ENCODE measurements at places on chromosomes 6 and 20. TPM values are rescaled to one million over a fixed set of nuclear protein-coding genes. Genes with fewer than 3 reads are reported as not detected.

- DNase-seq = no peak
Measured at GRCh38 chr20:41655962-41656618, 37.9 kb upstream of the CHD6 start.

- no peak for DNase-seq
Measured at GRCh38 chr6:168442646-168443045, 1.7 kb downstream of the SMOC2 start.

GRCh38 chr20:38021087-38021772 lies 12.0 kb downstream of the TTI1 start:
- DNase-seq = no peak

GRCh38 chr6:118895261-118895560 lies 1.3 kb downstream of the ASF1A start:
- no peak for DNase-seq

Gene GTSF1L
- not detected for polyA plus RNA-seq

Gene PRIM2
- polyA plus RNA-seq = 20.5 TPM

DNA sequence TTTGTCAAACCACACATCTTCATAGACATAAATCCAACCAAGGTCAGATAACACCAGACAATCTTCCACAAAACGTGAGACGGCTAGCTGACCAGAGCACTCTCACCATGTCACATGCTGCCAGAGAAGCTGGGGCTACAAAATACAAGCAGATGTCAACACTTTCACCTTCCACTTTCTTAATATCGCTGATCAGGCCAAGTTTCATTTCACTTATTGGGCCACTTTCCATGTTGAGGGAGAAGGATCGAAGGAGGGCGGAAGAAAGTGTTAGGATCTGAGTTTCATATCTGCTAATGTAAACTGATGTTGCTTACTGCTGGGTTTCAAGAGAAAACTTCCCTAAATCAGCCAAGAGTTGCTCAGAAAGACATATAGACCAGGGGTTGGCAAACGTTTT lies 177.0 kb upstream of the PRDM1 start:
- DNase-seq = no peak

GRCh38 chr6:16769986-16770376 lies 8.7 kb upstream of the ATXN1 start:
- DNase-seq = no peak

Gene MYL9
- polyA plus RNA-seq = 241 TPM

Gene SMOC2
- 31.5 TPM for polyA plus RNA-seq

Gene OR2H1
- not detected for polyA plus RNA-seq

Gene SPO11
- not detected for polyA plus RNA-seq

DNA sequence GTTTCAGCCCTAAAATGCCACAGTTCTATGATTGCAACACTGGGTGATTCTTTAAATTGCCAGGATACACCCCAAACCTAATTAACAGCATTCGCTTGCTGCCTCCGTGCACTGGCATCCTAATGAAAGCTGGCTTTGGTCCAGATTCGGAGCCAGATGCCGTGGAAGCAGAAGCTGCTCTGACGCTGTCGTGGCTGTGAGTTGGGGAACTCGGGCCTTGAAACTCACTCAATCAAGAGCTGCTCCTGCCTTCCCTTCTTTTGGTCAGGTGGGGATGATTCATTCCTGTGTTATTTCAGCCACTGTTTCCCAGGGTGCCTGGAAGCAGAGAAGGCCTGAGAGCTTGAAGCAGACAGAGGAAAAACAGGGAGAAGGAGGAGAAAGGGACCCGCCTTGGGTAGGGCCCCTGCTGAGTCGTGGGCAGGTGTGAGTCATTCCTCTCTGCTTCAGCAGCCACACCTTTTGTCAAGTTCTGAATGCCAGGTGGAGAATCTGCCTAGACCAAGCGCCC lies 36.2 kb upstream of the DSP start:
- DNase-seq = no peak

Gene MEP1A
- not detected for polyA plus RNA-seq

Gene DDX43
- polyA plus RNA-seq = 0.35 TPM

GRCh38 chr20:56392881-56393482 lies 537 bp downstream of the CSTF1 start:
- no peak for DNase-seq

GRCh38 chr6:41053041-41053440 lies at the start of gene APOBEC2:
Gene APOBEC2 (plus strand): TSS chr6:41053202. CDS start chr6:41053348, 146 bp downstream.
- no peak for DNase-seq

DNA sequence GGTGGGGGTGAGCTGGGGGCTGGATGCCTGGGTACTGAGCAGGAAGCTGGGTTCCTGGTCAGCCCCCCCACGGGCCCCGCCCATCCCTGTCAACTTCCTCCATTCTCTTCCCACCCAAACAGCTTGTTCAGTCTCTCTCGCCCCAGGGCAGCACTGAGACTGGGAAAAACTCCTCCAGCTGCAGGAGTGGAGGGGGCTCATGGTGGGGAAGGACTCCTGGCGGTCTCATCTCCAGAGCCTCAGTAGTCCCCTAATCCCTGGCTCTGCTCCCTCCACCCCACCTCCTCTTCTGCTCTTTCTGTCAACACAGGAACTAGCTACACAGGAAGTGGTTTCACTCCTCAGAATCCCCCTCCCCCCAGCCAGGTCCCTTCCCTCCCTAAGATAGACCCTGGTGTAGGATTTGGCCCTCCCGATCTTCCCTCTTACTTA lies at the start of gene GPSM3:
Gene GPSM3 (minus strand): TSS at position 36 of the 432 bp plus-strand sequence. CDS start 130 bp downstream, outside the sequence.
- DNase-seq = no peak

GRCh38 chr6:1496836-1497760 lies 107.7 kb downstream of the FOXF2 start:
- DNase-seq = no peak

- no peak for DNase-seq
Measured at GRCh38 chr6:2743280-2744208, 7.2 kb downstream of the MYLK4 start.

DNA sequence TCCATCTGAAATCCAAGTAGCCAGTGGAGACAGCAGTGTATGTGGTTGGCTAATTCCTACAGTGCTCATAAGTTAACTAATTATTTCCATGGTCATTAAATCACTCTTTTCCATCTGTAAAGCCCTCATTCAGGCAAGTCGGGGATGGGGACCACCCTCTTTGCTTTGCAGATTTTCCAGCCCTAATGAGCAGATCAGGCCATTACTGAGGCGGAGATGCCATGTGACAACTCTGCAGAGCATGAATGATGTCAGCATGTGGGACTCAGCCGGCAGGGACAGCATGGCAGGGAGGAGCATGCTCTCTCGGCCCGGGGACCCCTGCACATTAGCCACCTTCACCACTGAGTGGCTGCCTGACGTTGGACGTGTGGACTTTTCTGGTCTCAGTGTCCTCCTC lies 623.3 kb upstream of the CDH4 start:
- DNase-seq = no peak

Gene COL20A1
- polyA plus RNA-seq = 0.46 TPM

DNA sequence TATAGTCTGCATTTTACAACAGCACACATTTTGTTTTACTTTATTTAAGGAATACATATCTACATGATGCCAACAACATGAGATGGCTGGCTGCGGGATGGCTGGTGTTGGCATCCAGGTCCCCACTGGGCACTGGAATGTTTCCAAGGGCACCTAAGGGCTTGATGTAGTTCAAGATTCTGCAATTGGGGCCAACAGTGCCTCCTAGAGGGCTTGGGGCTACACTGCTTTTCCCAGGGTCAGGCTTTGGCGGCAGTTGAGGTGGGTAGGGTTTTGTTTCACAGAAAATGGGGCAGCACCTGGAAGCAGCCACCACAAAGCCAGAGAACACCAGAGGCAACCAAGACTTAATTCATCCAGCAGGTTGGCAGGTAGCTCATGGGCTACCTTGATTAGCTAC lies 202.2 kb upstream of the PRND start:
- no peak for DNase-seq

Gene IP6K3
- polyA plus RNA-seq = 0.69 TPM

Gene MOG
- not detected for polyA plus RNA-seq

- DNase-seq = no peak
Measured at GRCh38 chr6:5045416-5045815, 39.7 kb upstream of the PPP1R3G start.

- no peak for DNase-seq
Measured at GRCh38 chr20:36479938-36480337, 61.4 kb upstream of the MYL9 start.

DNA sequence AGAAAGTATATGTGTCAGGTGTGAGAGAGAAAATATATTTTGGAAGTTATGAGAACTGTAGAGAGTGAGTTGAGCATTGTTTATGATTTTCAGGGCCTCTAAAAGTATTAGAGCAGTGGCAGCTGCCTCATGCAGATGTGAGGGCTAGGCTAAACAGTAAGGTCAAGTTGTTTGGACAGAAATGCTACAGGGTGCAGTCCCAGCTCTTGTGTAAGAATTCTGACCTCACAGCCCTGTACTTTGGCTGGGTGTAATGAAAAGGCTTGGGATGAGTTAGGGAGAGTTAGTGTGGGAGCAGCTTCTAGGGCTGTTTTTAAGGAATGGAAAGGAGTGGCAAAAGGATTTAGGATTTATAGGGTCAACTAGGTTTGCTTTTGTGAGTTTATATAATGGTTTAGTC lies 764.8 kb upstream of the ADGRB3 start:
- DNase-seq = no peak

Gene ERMARD
- 43.4 TPM for polyA plus RNA-seq
